ENCODE measurements at places on chromosomes 1 and 21.

DNA sequence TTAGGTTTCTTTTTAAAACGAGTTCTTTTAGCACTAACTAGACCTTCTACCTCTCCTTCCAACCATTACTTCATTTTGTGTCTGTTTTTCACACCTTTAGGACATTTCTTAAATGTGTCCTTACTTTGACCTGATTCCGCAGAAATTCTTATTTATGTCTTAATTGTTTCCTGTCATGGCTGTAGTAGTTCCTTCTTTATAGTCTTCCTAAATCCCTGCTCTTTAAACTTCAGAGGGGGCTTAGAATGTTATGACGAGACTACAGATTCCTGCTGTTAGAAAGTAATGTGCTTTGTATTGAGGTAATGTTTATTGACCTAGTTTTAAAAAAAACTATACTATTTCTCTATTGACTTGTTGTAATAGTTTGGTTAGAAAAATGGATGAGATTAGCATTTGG is 70.4 kb downstream of the HMCN1 start:
- H3K4me1 ChIP-seq: no peaks in the 10 kb centered on the region
- no peak for DNase-seq
- no peaks in the 10 kb centered on the region for H3K36me3 ChIP-seq
- no peak overlapping the region for H3K4me3 ChIP-seq
- peaks cover 14% of the 10 kb centered on the region for H3K27me3 ChIP-seq

DNA sequence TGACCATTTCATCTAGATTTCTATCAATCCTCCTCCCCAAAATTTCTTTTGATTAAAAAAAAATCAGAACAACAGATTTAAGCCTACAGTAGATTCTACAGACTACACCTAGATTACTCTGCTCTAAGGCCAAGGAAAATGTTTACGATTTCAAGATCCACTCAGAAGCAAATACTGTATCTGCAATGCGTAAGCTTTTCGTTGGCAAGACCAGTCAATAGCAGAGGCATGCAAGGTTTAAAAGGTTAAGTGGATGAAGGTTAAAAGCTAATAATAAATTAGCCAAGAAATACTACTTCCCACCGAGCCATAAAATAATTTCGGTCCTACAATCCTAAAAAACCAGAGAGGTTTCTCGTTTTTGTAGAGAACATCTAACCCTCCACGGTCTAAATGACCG is 1.3 kb downstream of the CLSTN1 start:
- peak overlapping the region; percentile 98 for H3K4me3 ChIP-seq
- peaks cover 22% of the 10 kb centered on the region for H3K36me3 ChIP-seq
- DNase-seq: no peak

DNA sequence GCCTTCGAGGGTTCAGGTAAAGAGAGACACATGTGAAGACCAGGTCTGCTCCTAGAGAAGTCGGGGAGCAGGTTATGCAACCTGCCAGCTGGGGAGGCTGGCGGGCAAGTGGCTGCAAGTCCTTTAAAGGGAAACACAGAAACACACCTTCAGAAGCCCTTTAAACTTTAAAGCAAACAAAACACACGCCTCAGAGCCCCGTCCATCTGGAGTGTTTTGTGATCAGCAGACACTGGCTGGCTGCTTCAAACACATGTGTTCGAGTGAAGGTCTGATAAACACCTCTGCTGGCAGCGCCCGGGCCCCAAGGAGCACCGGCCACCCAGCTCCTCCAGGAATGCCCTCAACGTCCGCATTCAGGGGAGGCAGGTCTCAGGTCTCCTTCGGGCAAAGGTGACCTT is 15.2 kb downstream of the RIPK4 start:
- no peaks in the 10 kb centered on the region for H3K27me3 ChIP-seq
- no peak for DNase-seq
- H3K27ac ChIP-seq: no peak overlapping the region

- peaks cover 6% of the 10 kb centered on the region for H3K27me3 ChIP-seq
- H3K4me1 ChIP-seq: no peaks in the 10 kb centered on the region
- no peak for DNase-seq
- no peaks in the 10 kb centered on the region for H3K36me3 ChIP-seq
- H3K27ac ChIP-seq: no peak overlapping the region
These were observed 14.3 kb upstream of the IFFO2 start for GRCh38 chr1:18970762-18971161.

DNA sequence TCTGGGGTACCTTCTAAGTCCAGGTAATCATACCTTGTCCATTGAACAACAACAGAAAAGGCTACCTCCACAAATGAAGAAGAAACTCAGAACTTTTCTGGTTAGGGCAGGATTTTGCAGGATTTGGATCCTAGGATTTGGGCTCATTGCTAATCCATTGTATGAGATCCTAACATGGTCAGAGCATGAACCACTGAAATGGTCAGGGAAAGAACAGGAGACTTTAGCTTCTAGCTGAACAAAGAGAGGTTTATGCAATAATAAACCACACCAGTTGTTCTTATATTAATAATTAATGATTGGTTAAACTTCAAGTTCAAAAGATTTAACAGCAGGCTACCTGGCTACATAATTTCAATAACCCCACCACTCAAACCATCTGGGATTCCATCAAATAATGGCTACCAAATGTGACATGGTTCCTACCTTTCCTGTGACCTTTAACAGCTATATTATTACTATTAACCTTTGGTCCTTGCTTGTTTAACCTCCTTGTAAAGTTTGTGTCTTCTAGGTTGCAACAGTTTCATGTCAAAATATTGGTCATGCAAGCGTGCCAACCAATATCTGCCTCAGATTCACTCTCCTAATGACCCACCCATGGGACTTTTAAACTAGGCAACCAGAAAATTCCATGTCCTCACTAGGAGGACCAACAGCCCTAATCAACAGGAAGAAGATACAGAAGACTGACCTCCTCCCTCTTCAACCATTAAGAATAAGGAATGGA is 60.6 kb upstream of the USH2A start:
- no peak overlapping the region for H3K4me3 ChIP-seq
- no peaks in the 10 kb centered on the region for H3K4me1 ChIP-seq
- H3K27me3 ChIP-seq: no peaks in the 10 kb centered on the region

DNA sequence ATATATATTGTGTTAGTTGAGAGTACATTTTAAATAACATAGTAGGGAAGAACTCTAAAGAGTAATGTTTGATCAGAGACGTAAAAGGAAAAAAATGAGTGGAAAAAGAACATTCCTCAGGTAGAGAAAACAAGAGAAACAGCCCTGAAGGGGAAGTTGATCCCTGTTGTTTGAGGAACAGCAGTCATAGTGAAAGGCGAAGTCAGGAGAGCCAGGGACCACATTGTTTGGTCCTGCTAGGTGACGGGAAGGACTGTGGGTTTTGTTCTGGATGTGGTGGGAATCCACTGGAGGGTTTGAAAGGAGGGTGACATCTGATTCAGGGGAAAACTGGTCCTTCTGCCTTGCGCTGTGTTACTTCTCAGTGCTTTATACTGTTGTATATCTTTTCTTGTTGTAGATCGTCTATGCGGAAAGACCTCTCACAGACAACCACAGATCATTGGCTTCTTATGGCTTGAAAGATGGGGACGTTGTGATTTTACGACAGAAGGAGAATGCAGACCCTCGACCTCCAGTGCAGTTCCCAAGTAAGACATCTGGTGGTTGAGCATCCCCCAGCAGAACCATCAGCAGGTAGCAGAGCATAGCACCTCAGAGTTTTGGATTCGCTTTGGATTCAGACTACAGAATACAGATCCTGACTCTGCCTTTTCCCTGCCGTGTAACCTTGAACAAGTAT is 9.2 kb downstream of the DDI2 start:
- H3K27ac ChIP-seq: peak overlapping the region; percentile 55
- H3K27me3 ChIP-seq: no peaks in the 10 kb centered on the region
- no peak for DNase-seq
- H3K4me3 ChIP-seq: no peak overlapping the region
- peaks cover 29% of the 10 kb centered on the region for H3K36me3 ChIP-seq
- H3K4me1 ChIP-seq: peaks cover 42% of the 10 kb centered on the region

DNA sequence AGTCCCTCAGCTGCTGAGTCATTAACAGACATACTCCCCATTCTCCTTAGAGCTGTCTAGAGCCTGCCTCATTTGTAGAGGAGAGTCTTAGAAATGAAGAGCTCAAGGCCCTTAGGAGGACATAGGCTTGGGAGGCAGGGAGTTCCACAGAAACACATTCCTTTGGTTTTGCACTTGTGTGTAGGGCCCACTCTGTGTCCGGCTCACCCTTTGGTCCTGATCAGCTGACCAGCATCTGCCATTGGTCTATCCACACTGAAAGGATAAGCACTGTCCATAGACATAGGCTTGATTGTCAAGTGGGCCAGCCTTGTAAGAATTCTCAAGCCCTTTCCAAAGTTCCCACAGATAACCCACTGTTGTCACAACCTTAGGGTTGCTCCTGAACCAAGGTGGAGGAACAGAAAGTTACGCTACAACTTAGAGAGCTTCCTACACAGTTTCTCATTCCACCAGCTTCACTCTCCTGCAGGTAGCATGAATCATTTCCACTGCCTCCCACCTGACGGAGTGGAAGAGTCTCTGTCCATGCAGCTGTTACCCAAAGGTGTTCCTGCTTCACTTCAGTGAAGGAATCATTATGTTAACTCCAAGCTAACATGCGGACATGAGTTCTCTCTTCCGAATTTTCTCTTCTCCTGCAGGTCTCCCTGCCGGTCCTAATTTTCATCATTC is 96.1 kb downstream of the TNFSF18 start:
- DNase-seq: no peak
- H3K4me3 ChIP-seq: no peak overlapping the region
- H3K36me3 ChIP-seq: no peaks in the 10 kb centered on the region
- no peak overlapping the region for H3K27ac ChIP-seq
- peaks cover 20% of the 10 kb centered on the region for H3K27me3 ChIP-seq

GRCh38 chr1:65994223-65994622 is 201.5 kb downstream of the PDE4B start:
- no peak for DNase-seq
- no peaks in the 10 kb centered on the region for H3K4me1 ChIP-seq
- no peak overlapping the region for H3K4me3 ChIP-seq
- H3K27me3 ChIP-seq: peaks cover 11% of the 10 kb centered on the region

DNA sequence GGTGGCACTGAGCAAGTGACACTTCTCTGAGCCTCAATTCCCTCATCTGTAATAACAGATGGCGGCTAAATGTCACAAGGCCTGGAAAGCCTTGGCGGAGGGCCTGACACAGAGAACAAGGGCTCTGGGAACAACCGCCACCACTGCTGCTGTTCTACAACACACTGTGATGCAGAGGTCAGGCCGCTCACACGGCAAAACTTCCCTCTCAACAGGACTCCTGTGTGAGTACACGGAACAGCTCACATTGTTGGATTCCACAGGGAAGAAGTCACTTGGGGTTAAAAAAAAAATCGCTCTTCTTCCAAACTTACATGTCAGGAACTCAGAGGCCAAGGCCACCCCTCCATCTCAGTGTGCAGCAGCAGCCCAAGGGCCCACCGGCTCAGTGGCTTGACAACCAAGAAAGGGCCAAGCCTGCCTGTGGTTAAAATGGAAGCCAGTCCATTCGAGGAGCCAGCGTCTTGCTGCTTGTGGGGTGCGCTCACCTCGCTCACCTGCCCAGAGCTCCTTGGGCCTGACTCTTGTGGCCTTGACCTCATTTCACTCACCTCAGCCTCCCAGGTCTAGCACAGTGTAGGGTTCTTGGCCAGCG is 101.1 kb downstream of the RAVER2 start:
- H3K27ac ChIP-seq: peak overlapping the region; percentile 25
- H3K27me3 ChIP-seq: no peaks in the 10 kb centered on the region
- DNase-seq: no peak
- no peaks in the 10 kb centered on the region for H3K4me1 ChIP-seq
- H3K36me3 ChIP-seq: peaks cover 50% of the 10 kb centered on the region

DNA sequence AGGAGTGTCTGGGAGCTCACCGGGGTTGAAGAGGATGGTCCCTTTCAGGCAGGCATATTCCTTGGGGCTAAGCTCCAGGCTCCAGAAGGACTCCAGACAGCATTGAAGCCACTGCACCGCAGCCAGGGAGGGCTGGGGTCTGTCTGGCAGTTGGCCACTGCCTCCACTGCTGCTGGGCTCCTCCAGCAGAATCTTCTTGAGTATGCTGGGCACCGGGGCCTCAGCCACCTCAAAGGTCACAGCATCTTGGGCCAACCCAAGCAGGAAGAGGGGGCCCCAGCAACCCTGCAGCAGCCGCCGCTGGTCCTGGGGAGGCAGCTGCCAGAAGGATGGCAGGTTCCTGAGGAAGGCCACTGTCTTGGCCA is 404 bp downstream of the NR0B2 start:
- no peaks in the 10 kb centered on the region for H3K36me3 ChIP-seq
- DNase-seq: no peak
- no peaks in the 10 kb centered on the region for H3K4me1 ChIP-seq
- no peak overlapping the region for H3K27ac ChIP-seq
- H3K27me3 ChIP-seq: peaks cover 5% of the 10 kb centered on the region

- H3K4me1 ChIP-seq: no peaks in the 10 kb centered on the region
- no peak for DNase-seq
- peaks cover 36% of the 10 kb centered on the region for H3K27me3 ChIP-seq
- H3K36me3 ChIP-seq: no peaks in the 10 kb centered on the region
These were observed 41.5 kb upstream of the SYNC start for GRCh38 chr1:32744071-32744425.

GRCh38 chr1:21956720-21957552 is 19.8 kb upstream of the HSPG2 start:
- no peaks in the 10 kb centered on the region for H3K27me3 ChIP-seq
- H3K36me3 ChIP-seq: no peaks in the 10 kb centered on the region
- peaks cover 32% of the 10 kb centered on the region for H3K4me1 ChIP-seq
- DNase-seq: peak; percentile 58

- no peak overlapping the region for H3K4me3 ChIP-seq
- no peaks in the 10 kb centered on the region for H3K36me3 ChIP-seq
- no peak for DNase-seq
- no peaks in the 10 kb centered on the region for H3K27me3 ChIP-seq
- H3K27ac ChIP-seq: no peak overlapping the region
These were observed 262.9 kb upstream of the PROX1 start for GRCh38 chr1:213724640-213725536.

- H3K4me1 ChIP-seq: peaks cover 3% of the 10 kb centered on the region
- H3K4me3 ChIP-seq: no peak overlapping the region
- H3K27ac ChIP-seq: no peak overlapping the region
These were observed 42.3 kb upstream of the FASLG start for GRCh38 chr1:172616636-172617035.

DNA sequence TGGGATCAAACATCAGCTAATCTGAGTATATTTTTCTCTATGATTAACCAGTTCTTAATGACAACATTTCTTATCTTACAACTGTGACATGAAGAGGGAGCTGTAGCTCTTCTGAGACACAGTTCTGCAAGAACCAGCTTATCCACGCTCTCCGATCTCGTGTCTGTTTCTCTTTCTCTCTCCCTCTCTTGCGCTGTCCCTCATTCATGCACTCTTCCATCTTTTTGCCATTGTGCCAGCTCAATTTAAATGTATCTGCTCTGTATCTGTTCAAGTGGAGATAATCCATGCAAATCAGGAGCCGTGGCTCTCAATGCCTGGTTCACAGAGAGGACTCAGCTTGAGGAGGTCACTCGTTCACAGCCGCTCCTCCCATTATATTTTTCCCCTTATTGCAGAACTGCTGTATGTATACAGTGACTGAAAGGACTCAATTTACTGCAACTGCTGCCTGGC is 494.7 kb upstream of the ADGRL2 start:
- H3K4me1 ChIP-seq: no peaks in the 10 kb centered on the region
- no peaks in the 10 kb centered on the region for H3K27me3 ChIP-seq
- no peak overlapping the region for H3K27ac ChIP-seq
- H3K4me3 ChIP-seq: no peak overlapping the region
- no peak for DNase-seq
